Activated CD4-positive, alpha-beta T cell treated with anti-CD3 and anti-CD28 coated beads, Interleukin-2, amount 10 ng/mL, durations not matched to agents 7 days and 5 days (primary cell): ENCODE measurements at places on chromosomes 5 and 9. TPM values are rescaled to one million over a fixed set of nuclear protein-coding genes. Genes with fewer than 3 reads are reported as not detected.

GRCh38 chr9:110013064-110013463, 194.9 kb downstream of the C9orf152 start:
- peaks cover 10% of the 10 kb centered on the region for H3K27me3 ChIP-seq
- H3K36me3 ChIP-seq = peaks cover 1% of the 10 kb centered on the region
- H3K27ac ChIP-seq = no peak overlapping the region
- H3K4me1 ChIP-seq = peaks cover 8% of the 10 kb centered on the region
- DNase-seq = no peak
- H3K4me3 ChIP-seq = no peak overlapping the region

GRCh38 chr5:81019748-81020147, 59.6 kb downstream of the RASGRF2 start:
- H3K27me3 ChIP-seq = no peaks in the 10 kb centered on the region
- peaks cover 55% of the 10 kb centered on the region for H3K4me1 ChIP-seq
- H3K27ac ChIP-seq = no peak overlapping the region
- no peak for DNase-seq
- H3K4me3 ChIP-seq = no peak overlapping the region

- no peaks in the 10 kb centered on the region for H3K4me1 ChIP-seq
- peaks cover 1% of the 10 kb centered on the region for H3K27me3 ChIP-seq
- no peak overlapping the region for H3K27ac ChIP-seq
- no peak overlapping the region for H3K4me3 ChIP-seq
- no peaks in the 10 kb centered on the region for H3K36me3 ChIP-seq
- DNase-seq = no peak
These were observed 160.6 kb downstream of the CCDC192 start for GRCh38 chr5:127863610-127864395.

DNA sequence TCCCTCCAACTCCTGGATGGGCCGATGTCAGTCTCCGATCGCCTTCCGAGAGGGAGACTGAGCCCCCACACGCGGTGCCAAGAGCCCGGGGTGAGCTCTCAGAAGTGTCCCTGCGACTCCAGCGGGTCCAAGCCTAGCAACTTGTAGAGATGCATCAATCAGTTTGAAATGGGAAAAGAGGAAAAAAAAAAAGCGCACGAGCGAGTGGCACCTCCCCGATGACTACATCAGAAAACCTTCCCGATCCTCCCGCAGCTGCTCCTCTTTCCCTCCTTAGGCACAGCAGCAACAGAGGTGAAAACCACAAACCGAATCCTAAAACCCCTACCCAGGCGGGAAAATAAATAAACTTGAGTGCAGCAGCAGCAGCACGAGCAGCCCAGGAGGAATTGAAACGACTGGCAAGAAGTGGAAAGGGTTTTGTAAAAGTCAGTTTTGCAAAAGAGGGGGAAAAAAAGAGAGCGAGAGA, 1.0 kb upstream of the EFNA5 start:
- peak overlapping the region; percentile 63 for H3K27ac ChIP-seq
- peak overlapping the region; percentile 65 for H3K4me3 ChIP-seq
- H3K4me1 ChIP-seq = peaks cover 28% of the 10 kb centered on the region
- peaks cover 75% of the 10 kb centered on the region for H3K27me3 ChIP-seq
- no peak for DNase-seq
- H3K36me3 ChIP-seq = no peaks in the 10 kb centered on the region

GPX3 gene
- total RNA-seq = not detected

CSF1R gene
- total RNA-seq = 0.15 TPM

FAM153A gene
- total RNA-seq = 8.4 TPM

DNA sequence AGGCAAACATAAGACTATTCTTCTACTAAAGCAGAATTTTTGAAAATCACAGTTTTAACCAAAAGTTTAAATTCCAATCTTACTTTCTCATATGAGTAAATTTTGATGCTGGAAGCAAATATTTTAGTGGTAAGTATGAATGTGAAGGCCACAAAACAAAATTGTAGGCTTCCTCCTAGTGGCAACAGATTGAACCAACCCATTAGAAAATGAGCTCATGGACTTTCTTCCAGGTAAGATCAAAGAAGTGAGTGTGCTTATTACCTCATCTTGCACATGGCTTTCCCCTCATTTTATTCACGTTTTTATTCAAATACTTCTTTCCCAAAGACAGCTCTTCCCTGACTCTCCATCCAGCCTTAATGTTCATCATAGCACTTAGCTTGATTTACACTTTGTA, 16.5 kb upstream of the RLN2 start:
- H3K27ac ChIP-seq = no peak overlapping the region
- H3K4me1 ChIP-seq = peaks cover 6% of the 10 kb centered on the region
- no peak for DNase-seq
- H3K27me3 ChIP-seq = no peaks in the 10 kb centered on the region

GRCh38 chr9:118364266-118365106, 660.3 kb downstream of the TLR4 start:
- no peak for DNase-seq
- no peaks in the 10 kb centered on the region for H3K4me1 ChIP-seq
- no peak overlapping the region for H3K27ac ChIP-seq

- no peak for DNase-seq
- peaks cover 32% of the 10 kb centered on the region for H3K4me1 ChIP-seq
- H3K27me3 ChIP-seq = peaks cover 94% of the 10 kb centered on the region
- peak overlapping the region; percentile 33 for H3K27ac ChIP-seq
These were observed 2.8 kb upstream of the NKX2-5 start for GRCh38 chr5:173237875-173238220.

RHOBTB3 gene
- total RNA-seq = 0.74 TPM

GRCh38 chr5:66511491-66511890, 84.7 kb upstream of the MAST4 start:
- H3K27ac ChIP-seq = no peak overlapping the region
- no peak overlapping the region for H3K4me3 ChIP-seq
- H3K36me3 ChIP-seq = no peaks in the 10 kb centered on the region
- H3K27me3 ChIP-seq = no peaks in the 10 kb centered on the region

PRKACG gene
- total RNA-seq = not detected

PTCH1 gene
- 7.1 TPM for total RNA-seq

GRCh38 chr9:135215571-135216161, 128.2 kb downstream of the OLFM1 start:
- H3K4me1 ChIP-seq = no peaks in the 10 kb centered on the region
- DNase-seq = no peak
- no peaks in the 10 kb centered on the region for H3K36me3 ChIP-seq

GRCh38 chr5:127938746-127939145, 144.8 kb upstream of the SLC12A2 start:
- peaks cover 2% of the 10 kb centered on the region for H3K4me1 ChIP-seq
- no peak for DNase-seq
- no peaks in the 10 kb centered on the region for H3K36me3 ChIP-seq
- H3K4me3 ChIP-seq = no peak overlapping the region
- H3K27ac ChIP-seq = no peak overlapping the region
- no peaks in the 10 kb centered on the region for H3K27me3 ChIP-seq

- H3K4me1 ChIP-seq = peaks cover 13% of the 10 kb centered on the region
- no peak overlapping the region for H3K27ac ChIP-seq
- H3K4me3 ChIP-seq = no peak overlapping the region
These were observed 14.2 kb upstream of the AGGF1 start for GRCh38 chr5:77015938-77016569.

PCDHGA9 gene
- not detected for total RNA-seq

DNA sequence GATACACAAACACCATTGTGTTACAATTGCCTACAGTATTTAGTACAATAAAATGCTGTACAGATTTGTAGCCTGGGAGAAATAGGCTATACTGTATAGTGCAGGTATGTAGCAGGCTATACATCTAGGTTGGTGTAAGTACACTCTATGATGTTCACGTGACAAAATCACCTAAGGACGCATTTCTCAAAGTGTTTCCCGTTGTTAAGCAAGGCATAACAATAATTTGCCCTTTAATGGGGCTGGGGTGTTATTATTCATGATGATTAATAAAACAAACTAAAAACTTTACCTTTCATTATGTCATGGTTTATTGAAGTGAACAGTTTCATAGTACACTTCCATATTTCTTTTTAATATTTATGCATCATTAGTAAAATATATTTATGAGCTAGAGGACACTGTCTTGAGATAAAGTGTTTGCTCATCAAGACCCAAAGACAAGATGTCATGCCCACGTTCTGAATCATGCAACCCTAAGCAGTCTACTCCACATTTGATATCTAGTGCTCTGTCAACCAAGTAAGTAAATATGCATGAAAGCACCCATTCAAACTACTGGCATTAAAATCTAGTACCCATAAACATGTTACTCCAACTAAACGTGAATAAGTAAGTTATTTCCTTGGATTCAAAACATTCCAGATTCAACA, 220.5 kb downstream of the NR2F1-AS1 start:
- H3K36me3 ChIP-seq = no peaks in the 10 kb centered on the region
- no peak for DNase-seq
- no peak overlapping the region for H3K27ac ChIP-seq
- H3K4me1 ChIP-seq = no peaks in the 10 kb centered on the region
- H3K4me3 ChIP-seq = no peak overlapping the region

GRCh38 chr5:176387384-176387925, 943 bp downstream of the NOP16 start:
- DNase-seq = no peak
- peaks cover 56% of the 10 kb centered on the region for H3K36me3 ChIP-seq
- peak overlapping the region; percentile 95 for H3K4me3 ChIP-seq
- peak overlapping the region; percentile 98 for H3K27ac ChIP-seq
- peaks cover 39% of the 10 kb centered on the region for H3K4me1 ChIP-seq

GRCh38 chr9:73527521-73527920, 375.9 kb downstream of the ANXA1 start:
- no peak overlapping the region for H3K4me3 ChIP-seq
- H3K4me1 ChIP-seq = no peaks in the 10 kb centered on the region
- no peak overlapping the region for H3K27ac ChIP-seq
- no peaks in the 10 kb centered on the region for H3K27me3 ChIP-seq

DNA sequence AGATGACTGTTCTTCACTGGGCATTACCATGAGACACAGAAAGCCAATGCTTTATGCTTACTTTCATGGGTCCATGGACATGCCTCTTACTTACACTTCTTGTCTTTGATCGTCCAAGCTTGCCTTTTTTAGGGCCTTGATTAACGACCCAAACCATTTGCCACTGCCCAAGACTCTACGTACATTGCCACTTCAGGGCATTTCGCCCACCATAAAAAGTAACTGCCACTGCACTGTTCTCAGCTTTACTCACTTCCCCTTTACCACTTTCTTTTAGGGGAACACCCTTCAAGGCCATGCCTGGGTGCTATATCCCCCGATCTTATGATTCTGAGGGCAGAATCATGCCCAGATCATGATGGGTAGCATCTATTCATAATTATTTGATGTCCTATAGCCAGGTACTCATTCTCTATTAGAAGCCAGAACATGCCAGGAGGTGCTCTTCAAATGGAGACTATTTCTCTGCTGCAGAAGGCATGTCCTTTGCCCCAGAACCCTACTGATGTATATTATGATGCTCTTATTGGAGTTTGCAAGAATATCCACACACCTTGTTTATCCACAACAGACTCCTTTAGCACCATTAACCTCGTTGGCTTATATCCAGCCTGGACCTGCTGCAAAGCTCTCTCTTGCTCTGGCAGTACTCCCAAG, 64.1 kb upstream of the RAD23B start:
- H3K27me3 ChIP-seq = peaks cover 7% of the 10 kb centered on the region
- H3K27ac ChIP-seq = no peak overlapping the region
- no peak overlapping the region for H3K4me3 ChIP-seq
- H3K36me3 ChIP-seq = no peaks in the 10 kb centered on the region
- DNase-seq = no peak

DNA sequence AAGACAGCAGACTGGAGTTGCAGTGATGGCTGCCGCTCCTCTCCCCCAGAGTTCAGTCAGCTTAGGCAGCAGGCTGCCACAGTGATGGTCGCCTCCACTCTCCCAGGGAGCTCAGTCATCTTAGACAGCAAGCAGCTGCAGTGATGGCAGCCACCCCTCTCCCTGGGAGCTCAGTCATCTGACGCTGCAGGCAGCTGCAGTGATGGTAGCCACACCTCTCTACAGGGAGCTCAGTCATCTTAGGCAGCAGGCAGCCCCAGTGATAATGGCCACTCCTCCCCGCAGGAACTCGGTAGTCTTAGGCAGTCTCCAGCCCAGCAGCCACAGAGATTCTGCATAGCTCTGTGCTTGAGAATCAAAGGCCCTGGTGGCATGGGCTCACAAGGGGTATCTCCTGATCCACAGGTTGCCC, 582.7 kb downstream of the DTWD2 start:
- no peaks in the 10 kb centered on the region for H3K27me3 ChIP-seq
- no peak overlapping the region for H3K4me3 ChIP-seq
- H3K36me3 ChIP-seq = no peaks in the 10 kb centered on the region
- no peak overlapping the region for H3K27ac ChIP-seq
- H3K4me1 ChIP-seq = no peaks in the 10 kb centered on the region

- H3K4me3 ChIP-seq = no peak overlapping the region
- no peaks in the 10 kb centered on the region for H3K36me3 ChIP-seq
- peaks cover 13% of the 10 kb centered on the region for H3K4me1 ChIP-seq
- H3K27ac ChIP-seq = no peak overlapping the region
- DNase-seq = no peak
These were observed 48.8 kb upstream of the SLC25A51 start for GRCh38 chr9:37952731-37953130.

GRCh38 chr5:113344973-113345940, 89.5 kb downstream of the TSSK1B start:
- H3K27ac ChIP-seq = no peak overlapping the region
- H3K27me3 ChIP-seq = peaks cover 36% of the 10 kb centered on the region
- no peak overlapping the region for H3K4me3 ChIP-seq
- H3K4me1 ChIP-seq = peaks cover 4% of the 10 kb centered on the region
- DNase-seq = no peak

C9 gene
- not detected for total RNA-seq

GRCh38 chr9:134317790-134318414, 8.4 kb upstream of the RXRA start:
- no peaks in the 10 kb centered on the region for H3K4me1 ChIP-seq
- no peak overlapping the region for H3K27ac ChIP-seq
- peaks cover 8% of the 10 kb centered on the region for H3K27me3 ChIP-seq

CCDC152 gene
- 4.8 TPM for total RNA-seq

GRCh38 chr5:132289097-132289496, 5.1 kb upstream of the SLC22A4 start:
- DNase-seq = no peak
- H3K4me1 ChIP-seq = peaks cover 3% of the 10 kb centered on the region
- H3K27me3 ChIP-seq = peaks cover 19% of the 10 kb centered on the region

- H3K4me3 ChIP-seq = no peak overlapping the region
- peaks cover 1% of the 10 kb centered on the region for H3K27me3 ChIP-seq
- H3K27ac ChIP-seq = no peak overlapping the region
- DNase-seq = no peak
- H3K36me3 ChIP-seq = no peaks in the 10 kb centered on the region
These were observed 33.1 kb upstream of the PRXL2C start for GRCh38 chr9:96688187-96688586.

CEL gene
- 3.5 TPM for total RNA-seq

DNA sequence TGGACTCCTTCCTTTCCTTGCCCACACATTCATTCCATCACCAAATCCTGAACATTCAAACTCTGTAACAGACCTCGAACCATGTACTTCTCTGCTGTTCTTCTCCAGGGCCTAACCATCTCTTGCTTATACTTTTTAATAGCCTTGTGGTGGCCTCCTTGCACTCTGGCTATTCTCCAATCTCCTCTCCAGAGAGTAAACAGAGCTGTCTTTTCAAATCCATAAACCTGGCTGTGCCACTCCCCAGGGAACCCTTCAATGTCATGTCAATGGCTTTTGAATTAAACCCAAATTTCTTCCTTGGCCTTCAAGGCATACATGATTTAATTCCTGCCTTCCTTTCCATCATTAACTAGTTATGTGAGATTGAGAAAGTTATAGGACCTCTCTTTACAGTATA, 277.6 kb upstream of the EFNA5 start:
- H3K27me3 ChIP-seq = no peaks in the 10 kb centered on the region
- no peak overlapping the region for H3K4me3 ChIP-seq
- no peak for DNase-seq
- H3K36me3 ChIP-seq = peaks cover 3% of the 10 kb centered on the region
- peaks cover 30% of the 10 kb centered on the region for H3K4me1 ChIP-seq

GRCh38 chr5:171980792-171981191, 25.6 kb downstream of the FBXW11 start:
- no peaks in the 10 kb centered on the region for H3K27me3 ChIP-seq
- H3K4me3 ChIP-seq = no peak overlapping the region
- DNase-seq = no peak
- peaks cover 34% of the 10 kb centered on the region for H3K36me3 ChIP-seq
- H3K27ac ChIP-seq = no peak overlapping the region
